Stimulated activated CD4-positive, alpha-beta T cell treated with anti-CD3 and anti-CD28 coated beads, TNF-alpha, amount 100 ng/mL, for 1 hour (primary cell): ENCODE measurements at places on chromosomes 6 and 20.

- no peak for DNase-seq
These were observed 9.9 kb upstream of the NCOA5 start for GRCh38 chr20:46099491-46100287.

GRCh38 chr20:4905613-4906012 lies 95.7 kb downstream of the SLC23A2 start:
- no peak for DNase-seq

GRCh38 chr6:27130668-27131428 lies 116.7 kb upstream of the PRSS16 start:
- no peak for DNase-seq

GRCh38 chr20:59581993-59582679 lies 22.2 kb upstream of the PHACTR3 start:
- no peak for DNase-seq

DNA sequence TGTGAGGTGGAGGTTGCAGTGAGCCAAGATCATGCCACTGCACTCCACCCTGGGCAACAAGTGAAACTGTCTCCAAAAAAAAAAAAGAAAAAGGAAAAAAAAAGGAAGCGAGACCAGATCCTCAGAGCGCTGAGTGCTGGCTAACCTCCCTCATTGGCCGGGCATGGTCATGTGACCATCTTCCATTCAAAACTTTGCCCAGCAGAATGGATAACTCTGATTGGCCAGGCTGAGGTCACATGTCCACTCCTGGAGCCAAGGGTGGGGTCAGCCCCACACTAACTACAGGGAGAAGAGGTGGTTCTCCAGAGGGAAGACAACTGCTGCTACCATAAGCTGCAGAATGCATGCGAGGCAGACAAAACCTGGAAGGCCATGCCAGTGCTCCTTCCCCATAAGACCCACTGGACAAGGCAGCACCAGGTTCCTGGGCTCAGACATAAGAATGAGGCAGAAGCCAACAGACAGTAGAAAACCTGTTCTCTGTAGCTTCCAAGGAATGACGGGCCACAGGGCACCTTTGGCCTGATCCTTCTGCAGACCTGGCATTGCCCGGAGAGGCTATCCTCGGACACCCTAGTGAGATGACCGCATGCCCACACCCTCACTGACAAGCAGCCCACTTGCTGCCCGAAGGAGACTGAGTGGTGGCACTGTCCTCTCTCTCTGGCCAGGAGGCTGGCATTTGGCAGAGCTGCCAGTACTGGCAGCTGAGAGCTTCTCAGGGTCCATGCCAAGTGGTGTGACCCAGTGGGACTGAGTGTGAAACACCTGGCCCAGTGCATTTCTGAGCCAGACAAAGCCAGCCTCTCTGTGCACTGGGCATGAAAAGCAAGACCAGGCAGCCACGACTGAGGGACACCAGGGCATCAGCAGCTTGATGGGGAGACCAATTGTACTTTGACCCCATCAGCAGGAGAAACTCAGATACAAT lies 311.9 kb upstream of the SULF2 start:
- no peak for DNase-seq

DNA sequence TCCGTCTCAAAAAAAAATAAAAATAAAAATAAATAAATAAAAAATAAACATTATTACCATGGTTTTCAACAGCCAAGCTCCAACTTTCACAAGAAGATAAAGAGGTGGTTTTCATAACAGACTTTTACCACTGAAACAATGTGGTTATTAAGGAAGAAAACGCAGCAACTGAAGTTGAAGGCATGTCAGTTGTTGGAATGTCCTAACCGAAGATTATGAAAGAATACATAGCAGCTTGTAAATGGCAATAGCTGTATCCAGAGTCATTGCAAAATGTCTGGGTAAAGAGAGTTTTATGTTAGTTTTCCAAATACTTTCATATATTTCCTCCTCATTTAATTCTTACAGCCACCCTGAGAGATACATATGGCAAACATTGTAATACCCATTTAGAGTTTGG lies 161.6 kb upstream of the MARCKS start:
- DNase-seq, result no peak

GRCh38 chr20:47980336-47981177 lies 195.3 kb upstream of the SULF2 start:
- no peak for DNase-seq

DNA sequence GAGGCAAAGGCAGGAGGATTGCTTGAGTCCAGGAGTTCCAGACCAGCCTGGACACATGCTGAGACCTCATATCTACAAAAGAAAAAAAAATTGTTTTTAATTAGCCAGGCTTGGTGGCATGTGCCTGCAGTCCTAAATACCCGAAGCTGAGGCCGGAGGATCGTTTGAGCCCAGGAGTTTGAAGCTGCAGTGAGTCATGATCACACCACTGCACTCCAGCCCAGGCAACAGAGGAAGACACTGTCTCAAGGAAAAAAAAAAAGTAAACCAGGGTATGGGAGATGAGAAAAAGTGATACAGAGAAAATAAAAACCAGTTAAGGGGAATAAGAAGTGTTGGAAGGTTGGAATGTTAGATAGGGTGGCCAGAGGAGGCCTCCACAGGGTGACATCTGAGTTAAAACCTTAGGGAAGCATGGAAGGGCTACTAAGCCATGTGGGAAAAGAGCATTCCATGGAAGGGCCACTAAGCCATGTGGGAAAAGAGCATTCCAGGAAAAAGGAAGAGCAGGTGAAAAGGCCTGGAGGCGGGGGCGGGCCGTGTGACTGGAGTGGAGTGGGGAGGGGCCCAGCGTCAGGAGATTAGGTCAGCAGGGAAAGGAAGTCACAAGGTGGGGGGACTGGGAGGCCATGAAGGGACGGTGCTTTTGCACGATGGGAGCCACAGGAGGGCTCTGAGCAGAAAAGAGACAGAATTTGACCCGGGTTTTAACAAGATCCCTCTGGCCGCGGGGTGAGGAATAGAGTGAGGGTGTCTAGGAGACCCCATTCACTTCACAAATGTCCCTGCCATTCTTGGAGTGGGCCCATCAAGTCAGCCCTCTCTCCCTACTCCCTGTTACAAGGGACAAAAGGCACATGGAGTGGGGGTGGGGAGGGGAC lies 18.3 kb downstream of the CPNE5 start:
- no peak for DNase-seq

- no peak for DNase-seq
These were observed 5.2 kb upstream of the NRSN2 start for GRCh38 chr20:341682-342081.

GRCh38 chr20:37204056-37204455 lies 24.7 kb upstream of the MROH8 start:
- DNase-seq, result no peak

DNA sequence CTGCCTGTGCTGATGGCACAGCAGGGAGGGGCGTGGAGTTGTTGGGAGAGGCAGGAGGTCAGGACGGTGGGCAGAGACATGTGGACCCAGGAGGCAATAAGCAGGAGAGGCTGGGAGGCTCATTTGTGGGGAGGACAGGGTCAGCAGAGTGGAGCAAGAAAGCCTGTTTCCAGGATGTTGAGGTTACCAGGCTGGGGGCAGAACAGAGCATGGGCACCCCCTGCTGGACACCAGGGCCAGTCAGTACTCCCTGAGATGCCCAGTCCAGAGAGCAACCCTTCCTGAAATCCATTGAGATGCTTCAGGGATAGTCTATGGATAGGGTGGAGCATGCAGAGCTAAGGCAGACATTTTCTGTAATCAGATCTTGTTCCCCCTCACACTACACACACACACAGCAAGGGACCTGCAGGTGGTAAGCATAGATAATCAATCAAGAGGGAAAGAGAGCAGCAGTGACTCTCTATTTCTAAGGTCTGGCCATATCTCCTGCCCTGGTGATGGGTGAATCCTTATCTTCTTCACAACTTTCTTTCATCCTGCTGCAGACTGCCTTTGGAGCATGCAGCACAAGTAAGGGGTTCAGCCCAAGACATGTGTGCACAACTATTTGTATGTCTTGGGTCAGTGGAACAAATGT lies 41.7 kb downstream of the MOCS1 start:
- DNase-seq, result no peak

DNA sequence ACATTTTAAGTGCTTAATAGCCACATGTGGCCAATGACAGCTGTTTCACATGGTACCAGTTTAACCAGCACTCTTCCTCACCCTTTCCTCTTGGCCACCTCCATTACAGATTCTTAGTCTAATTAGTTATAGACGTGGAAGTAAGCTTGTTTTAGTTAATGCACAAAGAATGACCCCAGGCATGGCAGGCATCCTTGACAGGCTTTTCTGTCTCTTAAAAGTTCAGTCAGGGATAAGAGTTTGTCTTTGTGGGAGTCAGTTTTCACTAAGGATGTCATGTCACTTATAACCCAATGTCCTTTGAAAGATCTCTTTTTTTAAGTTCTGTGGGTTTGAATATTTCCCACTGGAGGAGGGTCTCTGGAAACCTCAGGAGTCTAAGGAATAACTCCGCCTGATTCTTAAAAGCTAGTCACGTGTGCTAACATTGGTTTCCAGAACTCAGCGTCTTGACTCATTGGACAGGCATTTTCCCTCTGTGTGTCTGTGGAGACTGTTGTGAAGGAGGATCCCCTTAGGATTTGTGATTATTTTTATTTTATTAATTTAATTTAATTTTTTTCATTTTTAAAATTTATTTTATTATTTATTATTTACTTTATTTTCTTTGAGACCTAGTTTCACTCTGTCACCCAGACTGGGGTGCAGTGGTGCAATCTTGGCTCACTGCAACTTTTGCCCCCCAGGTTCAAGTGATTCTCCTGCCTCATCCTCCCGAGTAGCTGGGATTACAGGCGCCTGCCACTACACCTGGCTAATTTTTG lies 171.4 kb downstream of the ZFAND3 start:
- DNase-seq, result no peak

GRCh38 chr6:70668499-70668812 lies 773 bp downstream of the SMAP1 start:
- no peak for DNase-seq

- no peak for DNase-seq
These were observed 10.2 kb downstream of the BNIP5 start for GRCh38 chr6:36326356-36326995.

- DNase-seq, result no peak
These were observed 68.6 kb downstream of the BCKDHB start for GRCh38 chr6:80174900-80175572.

DNA sequence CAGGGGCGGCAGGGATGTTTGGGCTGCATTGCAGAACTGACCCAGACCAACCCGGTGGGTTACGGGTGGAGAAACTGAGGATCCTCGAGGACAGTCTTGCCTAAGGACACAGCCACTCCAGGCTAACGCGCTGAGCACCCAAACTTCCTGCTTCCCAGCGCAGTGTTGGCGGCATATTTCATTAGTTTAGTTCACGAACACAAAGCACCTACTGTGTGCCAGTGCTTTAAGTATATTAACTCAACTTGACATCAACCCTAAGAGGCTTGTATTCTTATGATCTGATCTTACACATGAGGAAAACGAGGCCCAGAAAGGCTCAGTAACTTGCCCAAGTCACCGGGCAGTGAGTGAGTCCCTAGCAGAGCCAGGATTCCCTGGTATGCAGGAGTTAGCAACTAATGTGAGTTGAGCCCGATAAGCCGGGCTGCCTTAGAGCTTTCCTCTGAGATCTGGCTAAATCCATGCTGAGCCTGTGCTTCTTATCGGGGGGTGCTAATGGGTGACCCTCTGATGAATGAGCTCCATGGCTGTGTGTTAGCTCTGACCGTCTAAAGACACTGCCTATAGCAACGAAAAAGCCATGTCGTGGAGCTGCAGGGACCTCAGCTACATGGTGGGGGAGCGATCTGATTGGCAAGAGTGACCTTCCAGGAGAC lies 92.7 kb downstream of the CD40 start:
- DNase-seq, result no peak

GRCh38 chr6:13573669-13574110 lies 711 bp upstream of the SIRT5 start:
- no peak for DNase-seq

DNA sequence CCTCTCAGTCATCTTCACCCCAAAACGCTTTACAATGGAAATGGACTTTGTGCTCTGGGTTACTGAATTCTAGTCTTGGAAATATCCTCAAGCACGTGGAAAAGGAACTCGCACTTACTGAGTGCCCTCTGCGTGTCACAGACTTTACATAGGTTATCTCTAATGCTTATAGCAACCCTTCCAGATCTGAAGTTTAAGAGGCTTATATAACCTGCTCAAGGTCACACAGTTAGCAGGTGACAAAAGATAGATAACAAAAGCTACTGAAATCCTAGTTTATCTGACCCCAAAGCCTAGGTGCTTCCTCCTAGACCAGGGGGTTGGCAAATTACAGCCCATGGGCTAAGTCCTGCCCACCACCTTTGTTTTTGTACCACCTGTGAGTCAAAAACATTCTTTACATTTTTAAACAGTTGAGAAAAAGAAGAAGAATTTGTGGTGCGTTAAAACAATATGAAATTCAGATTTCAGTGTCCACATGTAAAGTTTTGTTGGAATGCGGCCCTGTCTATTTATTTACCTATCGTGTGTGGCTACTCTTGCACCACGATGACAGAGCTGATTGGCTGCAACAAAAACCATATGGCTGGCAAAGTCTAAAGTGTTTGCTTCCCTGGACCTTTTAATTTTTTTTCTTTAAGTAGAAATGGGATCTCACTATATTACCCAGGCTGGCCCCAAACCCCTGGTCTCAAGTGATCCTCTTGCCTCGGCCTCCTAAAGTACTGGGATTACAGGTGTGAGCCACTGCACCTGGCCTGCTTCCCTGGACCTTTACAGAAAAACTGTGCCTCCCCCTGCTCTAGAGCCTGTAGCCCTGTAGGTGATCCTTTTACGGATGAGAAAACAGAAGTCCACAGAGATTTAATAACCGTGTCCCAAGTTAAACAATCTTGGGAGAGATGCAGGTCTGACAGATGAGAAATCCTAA lies 110.2 kb upstream of the RREB1 start:
- no peak for DNase-seq

DNA sequence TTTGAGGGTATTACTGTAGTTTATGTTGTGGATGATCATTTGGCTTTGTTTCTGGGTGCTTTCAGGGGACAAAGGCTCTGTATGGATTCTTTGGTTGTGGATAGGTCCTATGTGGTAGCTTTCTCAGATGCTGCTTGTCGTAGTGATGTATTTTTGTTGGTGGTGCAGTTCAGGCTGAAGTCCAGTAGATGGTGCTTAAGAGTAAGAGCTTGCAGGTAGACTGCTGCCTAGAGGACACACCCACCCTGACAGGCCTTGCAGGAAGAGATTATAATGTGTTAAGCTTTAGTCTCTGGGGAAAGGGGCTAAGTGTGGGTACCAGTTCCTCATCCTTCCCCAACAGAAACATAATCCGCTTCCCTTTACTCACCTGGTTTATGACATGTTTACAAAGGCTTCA lies 62.6 kb upstream of the ADGRB3 start:
- DNase-seq, result no peak
